ENCODE measurements at places on chromosomes 11 and 22.

DNA sequence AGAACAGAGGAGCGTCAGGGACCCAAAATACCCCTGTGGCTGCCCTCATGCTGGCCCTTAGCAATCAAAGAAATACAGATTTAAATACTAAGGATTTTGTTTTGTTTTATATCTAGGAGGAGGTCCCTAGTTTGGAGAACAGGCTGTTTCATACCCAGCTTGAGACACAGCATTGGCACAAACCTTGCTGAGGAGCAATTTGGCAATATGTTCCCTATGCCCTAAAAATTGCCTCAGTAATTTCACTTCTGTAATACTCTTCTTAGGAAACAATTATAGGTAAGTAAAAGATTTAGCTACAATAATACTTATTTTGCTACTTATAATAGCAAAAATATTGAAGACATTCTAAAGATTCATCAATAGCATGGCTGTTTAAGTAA, 37.0 kb downstream of the TSKU start:
- no peak for DNase-seq

- no peak for DNase-seq
Observed at GRCh38 chr22:23825246-23825905, 13.4 kb downstream of the DERL3 start.

DNA sequence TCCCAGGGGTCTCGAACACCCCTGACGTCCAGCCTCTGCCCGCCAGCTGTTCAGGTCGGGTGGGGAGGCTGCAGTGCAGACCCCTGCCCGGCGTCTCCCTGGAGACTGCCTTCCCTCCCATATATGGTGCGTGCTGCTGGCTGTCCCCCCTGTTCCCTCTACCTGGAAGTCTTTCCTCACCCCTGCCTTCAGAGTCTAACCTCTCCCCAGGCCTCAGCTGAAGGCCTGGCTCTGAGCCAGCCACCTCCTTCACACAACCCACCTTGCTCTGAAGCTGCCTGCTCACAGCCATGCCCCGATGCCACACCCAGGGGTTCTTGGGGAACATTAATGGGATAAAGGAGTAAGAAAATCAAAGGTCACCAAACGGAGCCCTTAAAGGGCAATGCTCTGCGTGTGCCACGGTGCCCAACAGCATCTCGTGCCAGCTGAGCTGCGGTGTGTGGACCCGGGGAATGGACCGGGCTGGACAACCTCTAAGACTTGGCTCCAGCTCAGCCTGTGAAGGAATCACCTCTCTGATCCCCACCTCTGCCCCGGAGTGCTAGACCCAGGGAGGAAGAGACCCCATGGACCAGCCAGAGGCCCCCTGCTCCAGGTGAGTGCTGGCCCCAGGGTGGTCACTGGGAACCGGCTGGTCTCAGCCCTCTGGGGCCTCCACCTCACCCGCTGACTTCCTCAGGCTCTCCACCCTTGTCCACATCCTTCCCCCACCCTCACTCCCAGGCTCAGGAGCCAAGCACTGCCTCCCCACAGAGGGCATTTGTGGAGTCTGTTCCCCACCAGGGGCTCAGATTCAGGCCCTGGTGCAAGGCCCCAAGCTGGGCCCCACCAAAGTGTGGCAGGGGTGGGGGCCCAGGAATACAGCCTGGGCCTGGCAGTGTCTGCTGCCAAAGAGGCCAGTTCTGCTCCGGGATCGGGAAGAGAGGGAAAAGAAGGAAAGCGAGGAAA, at the start of gene NLRP6:
Gene NLRP6 (plus strand): TSS at position 407 of the 951 bp plus-strand sequence. CDS start 163 bp downstream, at position 570.
- DNase-seq = no peak

- no peak for DNase-seq
Observed at GRCh38 chr11:23755076-23755475, 741.8 kb upstream of the LUZP2 start.

- peak; percentile 60 for DNase-seq
Observed at GRCh38 chr11:132064987-132065620, 694.7 kb downstream of the NTM start.

DNA sequence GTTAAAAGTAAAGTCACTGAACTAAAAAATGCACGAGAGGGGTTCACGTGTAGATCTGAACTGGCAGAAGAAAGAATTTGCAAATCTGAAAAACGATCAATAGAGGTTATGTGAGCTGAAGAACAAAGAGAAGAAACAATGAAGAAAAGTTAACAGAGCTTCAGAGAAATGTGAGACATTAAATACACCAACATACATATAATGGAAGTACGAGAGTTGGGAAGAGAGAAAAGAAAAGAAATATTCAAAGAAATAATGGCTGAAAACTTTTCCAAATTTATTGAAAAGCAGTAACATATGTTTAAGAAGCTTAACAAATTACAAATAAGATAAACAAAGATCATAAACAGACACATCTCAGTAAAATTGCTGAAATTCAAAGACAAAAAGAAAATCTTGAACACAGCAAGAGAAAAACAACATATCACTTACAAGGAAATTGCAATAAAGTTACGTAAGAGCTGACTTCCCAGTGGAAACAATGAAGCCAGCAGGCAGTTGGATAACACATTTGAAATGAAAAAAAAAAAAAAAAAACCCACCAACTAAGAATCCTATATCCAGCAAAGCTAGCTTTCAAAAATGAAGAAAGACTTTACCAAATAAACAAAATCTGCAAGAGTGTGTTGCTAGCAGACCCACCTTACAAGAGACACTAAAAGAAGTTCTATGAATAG, 56.8 kb downstream of the EMSY start:
- DNase-seq = peak; percentile 33

DNA sequence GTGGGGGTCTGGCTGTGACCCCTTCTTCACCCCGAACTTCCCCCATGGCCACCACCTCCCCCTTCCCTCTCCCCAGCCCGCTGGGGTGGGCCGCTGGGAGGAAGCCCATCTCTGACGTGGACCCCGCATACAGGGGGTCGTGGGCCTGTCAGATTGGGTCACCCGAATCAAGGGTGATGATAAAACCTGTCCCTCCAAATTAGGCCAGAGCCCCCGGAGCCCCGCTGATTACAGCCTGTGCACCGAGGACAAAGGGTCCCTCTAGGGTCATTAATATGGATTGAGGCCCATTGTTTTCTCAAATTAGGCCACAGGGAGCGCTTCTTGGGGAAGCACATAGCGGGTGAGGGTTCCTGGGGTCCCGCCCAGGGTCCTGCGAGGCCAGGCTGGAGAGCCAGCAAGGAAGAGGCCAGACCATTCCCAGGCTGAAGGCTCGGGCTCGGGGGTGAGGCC, 4.9 kb upstream of the LINC01488 start:
- peak; percentile 92 for DNase-seq

DNA sequence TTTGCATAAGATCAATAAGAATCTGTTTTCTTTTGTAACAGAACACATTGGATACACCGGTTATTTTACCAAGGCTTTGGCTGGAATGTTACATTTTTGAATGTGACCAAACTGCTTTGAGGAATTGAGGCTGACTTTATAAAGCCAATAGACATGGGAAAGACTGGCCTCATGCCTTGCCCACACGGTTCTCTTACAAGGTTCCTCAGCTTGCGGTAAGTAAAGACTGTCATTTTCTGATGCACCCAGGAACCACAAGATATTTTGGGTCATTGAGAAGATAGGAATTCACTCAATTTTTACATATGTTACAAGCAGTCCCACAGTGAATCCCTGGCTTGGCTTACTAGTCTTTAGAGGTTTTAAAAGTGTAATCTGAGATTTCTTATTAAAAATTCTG, 23.9 kb downstream of the OR10A6 start:
- no peak for DNase-seq

GRCh38 chr11:68652683-68653156, 31.6 kb upstream of the GAL start:
- no peak for DNase-seq

DNA sequence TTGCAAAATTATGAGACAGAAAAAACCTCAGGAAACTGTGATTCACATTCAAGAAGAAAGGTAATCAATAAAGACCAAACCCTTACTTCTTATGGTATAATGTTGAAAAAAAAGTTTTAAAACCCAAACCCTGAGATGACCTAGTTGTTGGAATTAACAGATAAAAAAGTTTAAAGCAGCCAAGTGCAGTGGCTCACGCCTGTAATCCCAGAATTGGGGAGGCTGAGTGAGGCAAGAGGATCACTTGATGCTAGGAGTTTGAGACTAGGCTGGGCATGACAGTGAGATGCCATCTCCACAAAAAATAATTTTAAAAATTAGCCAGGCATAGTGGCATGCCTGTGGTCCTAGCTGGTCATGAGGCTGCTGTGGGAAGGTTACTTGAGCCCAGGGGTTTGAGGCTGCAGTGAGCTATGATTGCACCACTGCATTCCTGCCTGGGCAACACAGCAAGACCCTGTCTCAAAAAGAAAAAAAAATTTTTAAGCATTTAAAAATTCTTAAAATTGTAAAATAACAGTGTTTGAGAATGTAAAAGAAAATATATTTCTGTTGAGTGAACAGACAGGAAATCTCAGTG, 85.1 kb downstream of the EFCAB6 start:
- DNase-seq = no peak

DNA sequence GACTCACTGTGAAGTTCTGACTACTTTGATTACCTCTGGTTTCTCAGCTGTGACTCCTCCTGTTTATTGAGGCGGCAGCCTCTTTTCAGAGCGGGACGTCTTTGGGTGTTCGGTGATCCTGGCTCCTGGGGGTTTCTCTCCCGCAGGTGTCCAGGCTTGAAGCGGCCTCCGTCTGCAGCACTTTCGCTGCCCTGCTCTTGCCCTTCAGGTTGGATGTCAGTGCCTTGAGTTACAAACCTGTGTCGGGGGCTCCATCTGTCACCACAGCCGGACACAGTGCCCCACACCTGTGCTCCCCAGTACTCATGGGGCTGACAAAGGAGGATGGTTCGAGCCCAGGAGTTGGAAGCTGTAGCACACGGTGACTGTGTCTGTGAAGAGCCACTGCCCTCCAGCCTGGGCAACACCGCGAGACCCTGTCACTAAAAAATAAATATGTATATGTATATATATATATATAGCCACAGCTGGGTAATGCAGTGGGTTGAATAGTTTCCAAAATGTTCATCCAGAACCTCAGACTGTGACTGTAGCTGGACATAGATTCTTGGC, 104.1 kb downstream of the BRD1 start:
- no peak for DNase-seq

- DNase-seq = no peak
Observed at GRCh38 chr11:8777907-8778767, 95.5 kb downstream of the RPL27A start.

DNA sequence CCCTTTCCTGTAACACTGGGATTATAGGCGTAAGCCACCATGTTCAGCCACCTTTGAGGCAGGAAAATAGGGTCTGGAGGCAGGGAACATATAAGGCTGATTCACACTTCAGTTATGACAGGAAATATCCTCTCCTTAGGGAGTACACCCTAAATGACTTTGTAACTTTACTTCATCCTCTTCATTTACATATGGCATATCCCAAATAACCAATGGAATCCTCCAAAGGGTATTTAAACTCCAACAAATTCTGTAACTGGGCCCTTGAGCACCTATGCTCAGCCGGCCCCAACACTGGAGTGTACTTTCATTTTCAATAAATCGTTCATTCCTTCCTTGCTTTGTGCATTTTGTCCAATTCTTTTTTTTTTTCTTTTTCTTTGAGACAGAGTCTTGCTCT, 1.6 kb upstream of the KAT5 start:
- DNase-seq = no peak

DNA sequence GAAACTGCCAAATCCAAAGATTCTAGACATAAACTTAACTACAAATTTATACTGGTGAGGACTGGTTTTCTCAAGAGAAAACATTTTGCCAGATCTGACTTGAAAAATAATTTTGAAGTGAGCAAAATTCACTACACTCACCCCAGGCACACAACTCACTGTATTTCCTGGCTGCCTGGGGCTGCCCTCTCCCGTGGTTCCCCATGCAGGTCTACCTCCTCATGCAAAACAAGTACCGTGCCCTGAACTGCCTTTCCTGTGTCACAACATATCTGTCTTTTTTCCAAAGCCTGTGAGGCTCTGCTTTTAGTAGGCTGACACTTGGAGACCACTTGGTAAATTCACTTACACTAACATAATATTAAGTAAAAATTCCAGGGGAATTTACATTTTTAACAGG, 76.4 kb downstream of the LIF start:
- DNase-seq = no peak

GRCh38 chr11:61345954-61346843, 13.2 kb downstream of the TKFC start:
- DNase-seq = no peak

GRCh38 chr11:36033082-36033751, 89.4 kb downstream of the LDLRAD3 start:
- no peak for DNase-seq

DNA sequence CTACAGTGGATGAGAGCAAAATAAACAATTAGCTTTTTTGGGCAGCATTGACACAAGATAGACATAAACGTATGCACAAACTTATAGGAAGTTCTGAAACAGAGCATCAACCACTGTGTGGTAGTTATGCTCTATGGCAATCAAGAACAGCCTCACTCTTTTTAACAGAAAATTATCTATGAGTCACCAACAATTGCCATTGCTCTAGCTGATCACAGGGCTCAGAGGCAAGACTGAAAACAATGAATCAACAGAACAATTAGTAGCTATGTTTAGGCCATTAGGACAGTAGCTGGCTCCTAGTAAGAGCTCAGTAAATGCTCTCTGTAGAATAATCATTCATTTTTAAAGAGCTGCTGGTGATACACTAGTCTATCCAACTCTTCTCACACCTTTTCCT, 34.9 kb upstream of the PICALM start:
- no peak for DNase-seq

GRCh38 chr11:73734993-73735392, 25.9 kb downstream of the RAB6A start:
- no peak for DNase-seq

- no peak for DNase-seq
Observed at GRCh38 chr11:111945198-111945597, 8.1 kb downstream of the DIXDC1 start.

DNA sequence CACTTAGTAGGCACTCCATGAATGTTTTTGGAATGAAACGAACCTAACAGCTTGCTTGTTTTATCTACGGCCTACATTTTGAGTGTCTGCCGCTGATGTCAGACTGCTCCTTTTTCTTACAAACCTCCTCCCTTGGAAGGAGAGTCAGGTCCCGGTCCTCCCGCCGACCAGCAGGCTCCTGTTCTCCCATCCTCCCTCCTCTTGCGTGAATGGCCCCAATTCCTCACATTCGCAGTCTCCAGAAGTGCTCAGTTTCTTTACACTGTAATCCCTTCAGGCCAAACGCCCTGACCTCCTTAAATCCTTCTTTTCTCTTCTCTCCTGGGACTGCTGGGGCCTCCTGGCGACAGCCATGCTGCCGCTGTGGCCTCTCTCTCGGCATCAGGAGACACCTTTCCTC, 82.6 kb upstream of the CSNK2A3 start:
- DNase-seq = no peak

DNA sequence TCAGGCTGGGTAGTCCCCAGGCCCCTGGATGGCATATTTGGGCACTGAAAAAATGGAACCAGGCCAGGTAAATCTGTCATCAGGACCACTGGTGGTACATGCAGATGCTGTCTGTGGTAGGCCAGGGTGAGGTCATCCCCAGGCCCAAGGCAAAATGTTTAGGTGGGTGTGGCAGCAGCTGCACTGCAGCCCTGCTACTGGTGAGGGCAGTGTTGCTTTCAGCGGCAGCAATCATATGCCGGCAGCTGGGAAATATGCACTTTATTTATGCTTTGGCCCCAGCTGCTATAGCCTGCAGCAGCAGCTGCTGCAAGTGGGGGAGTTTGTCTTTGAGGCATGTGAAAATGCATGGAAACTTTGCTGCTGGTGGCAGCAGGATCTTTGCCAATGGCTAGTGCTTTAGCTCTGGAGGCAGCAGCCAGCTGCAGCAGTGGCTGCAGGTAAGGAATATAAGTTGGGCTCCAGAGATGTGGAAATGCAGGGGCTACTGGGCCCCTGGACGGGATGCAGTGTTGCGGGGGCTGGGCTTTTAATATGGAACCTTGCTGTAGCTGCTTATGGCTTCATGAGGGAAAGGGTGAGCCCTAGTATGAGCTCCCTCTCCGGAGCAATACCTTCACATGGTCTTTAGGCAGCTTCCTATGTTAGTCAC, 365.7 kb upstream of the CADM1 start:
- peak; percentile 78 for DNase-seq
